ENCODE measurements at places on chromosomes 6 and 20.
A peak's percentile ranks its signal among the peaks of the same experiment; 100 is the strongest.

GRCh38 chr20:40843251-40843650 lies 154.2 kb upstream of the MAFB start:
- no peak for DNase-seq

- no peak for DNase-seq
These were observed 3.2 kb upstream of the RWDD1 start for GRCh38 chr6:116568111-116568510.

GRCh38 chr6:162099685-162100084 lies 627.9 kb downstream of the PRKN start:
- peak; percentile 88 for DNase-seq

DNA sequence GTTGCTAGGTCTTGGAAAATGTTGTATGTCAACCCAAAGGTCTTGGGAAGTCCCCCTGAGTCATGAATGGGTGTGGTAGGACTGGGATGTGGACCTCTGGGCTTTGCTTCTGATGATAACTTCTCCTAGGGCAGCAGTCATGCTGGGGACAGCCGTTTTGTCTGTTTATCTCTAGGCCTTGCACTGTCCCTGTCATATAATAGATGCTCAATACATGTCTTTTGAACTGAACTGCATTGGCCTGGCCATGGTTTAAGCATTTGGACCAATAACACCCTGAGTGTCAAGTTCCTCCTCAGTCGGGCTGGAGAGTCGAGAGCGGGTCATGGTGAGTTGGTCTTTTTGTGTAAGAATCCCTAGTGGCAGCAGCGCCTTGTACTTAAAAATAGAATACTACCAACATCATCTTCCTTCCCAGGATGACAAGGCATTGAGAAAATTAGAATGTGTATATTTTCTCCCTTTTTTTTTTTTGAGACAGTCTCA lies 43.1 kb downstream of the E2F3 start:
- DNase-seq, result no peak

DNA sequence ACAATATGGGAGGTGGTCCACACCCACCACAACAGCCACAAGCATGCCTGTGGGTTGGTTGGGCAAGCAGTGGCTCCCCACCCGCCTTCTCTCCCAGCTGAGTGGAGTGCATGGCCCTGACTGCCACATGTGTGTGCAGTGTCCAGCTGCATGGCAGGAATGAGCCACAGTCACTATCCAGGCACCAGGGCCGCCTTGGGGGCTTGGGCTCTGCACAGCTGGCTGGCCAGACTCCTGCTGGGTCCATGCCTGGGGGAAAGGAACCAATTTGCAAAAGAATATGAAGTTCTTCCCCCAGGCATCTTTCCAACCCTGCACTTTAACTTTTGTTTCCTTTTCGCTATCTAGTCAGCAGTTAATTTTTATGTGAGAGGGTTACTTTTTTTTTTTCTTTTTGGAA lies 11.6 kb upstream of the ASCC3 start:
- DNase-seq, result no peak

GRCh38 chr20:9147547-9148024 lies 78.7 kb downstream of the PLCB4 start:
- peak; percentile 17 for DNase-seq

DNA sequence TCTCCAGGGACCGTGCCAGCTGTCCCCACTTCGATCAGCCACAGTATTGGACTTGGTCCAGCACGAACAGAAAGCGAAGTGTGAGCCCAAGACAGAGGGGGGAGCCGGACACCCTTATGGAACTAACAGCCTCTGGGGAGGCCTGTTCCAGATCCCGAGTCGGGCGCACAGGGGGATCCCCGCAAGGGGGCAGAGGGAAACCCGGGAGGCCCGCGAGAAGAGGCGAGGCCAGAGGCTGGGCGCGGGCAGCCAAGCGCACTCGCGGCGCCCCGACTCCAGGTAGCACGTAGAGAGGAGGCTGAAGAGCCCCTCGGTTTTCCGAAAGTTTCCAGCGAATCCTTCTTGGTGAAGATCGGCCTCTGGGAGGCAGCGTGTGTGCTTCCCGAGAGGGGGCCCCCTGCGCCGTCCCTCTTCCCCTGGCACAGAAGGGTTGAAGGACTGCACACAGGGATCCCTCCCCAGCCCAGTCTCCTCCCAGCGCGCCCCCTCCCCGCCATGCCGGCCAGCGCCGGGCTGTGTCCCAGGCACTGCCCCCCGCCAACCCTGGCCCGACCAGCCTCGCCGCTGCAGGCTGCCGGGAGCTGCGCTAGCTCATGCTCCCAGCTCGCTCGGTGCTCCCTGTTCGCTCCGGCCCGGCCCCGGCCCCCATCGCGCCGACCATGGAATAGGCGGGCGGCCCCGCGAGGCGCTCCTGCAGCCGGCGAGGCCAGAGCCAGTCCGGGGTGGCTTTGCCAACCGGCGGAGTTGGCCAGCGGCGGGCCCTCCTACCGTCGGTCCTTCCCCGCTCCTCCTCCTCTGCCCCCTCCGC lies 577 bp upstream of the SLC24A3 start:
- peak; percentile 15 for DNase-seq
